ENCODE measurements at places on chromosomes 5 and 9. TPM values are rescaled to one million over a fixed set of nuclear protein-coding genes. Genes with fewer than 3 reads are reported as not detected.

The FCN2 gene
- not detected for total RNA-seq

The MELK gene
- total RNA-seq: 91.5 TPM

The SLC6A18 gene
- not detected for total RNA-seq

The HSD17B3 gene
- total RNA-seq: not detected

The HAPLN1 gene
- total RNA-seq: 35.6 TPM

The ZSWIM6 gene
- 5.9 TPM for total RNA-seq

GRCh38 chr9:7211657-7212056, 453.9 kb downstream of the KDM4C start:
- no peak for DNase-seq

DNA sequence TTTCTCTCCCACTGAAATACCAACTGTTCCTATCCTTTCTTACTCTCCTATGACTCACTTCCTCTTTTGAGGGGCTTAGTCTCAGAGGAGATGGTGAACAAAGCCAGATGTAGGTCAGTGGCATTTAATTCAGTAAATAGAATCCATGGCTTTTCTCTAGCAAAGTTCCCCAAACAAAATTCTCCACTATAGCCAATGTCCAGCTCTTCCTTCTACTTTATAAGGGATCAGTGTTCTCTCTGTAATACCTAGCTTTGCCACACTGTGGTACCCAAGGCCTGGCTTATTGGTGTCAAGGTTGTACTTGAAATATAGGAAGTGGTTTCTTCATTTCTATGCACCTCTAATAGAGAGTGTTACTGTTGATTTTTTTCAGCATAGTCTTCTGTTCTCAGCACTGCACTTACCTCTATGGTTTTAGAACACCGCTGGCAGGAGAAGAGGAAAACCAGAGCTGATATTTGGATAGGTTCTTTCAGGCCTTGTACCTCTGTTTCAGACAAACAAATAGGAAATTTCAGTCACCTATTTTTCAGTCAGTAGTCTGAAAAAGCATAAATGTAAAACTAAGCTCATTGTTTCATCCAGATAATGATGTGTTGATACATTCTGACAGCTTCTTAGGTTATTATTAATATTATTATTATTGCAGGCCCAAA, 40.6 kb upstream of the ITGA2 start:
- DNase-seq: peak; percentile 86

- DNase-seq: no peak
These were observed 3.5 kb downstream of the PIP5K1B start for GRCh38 chr9:68708513-68708912.

DNA sequence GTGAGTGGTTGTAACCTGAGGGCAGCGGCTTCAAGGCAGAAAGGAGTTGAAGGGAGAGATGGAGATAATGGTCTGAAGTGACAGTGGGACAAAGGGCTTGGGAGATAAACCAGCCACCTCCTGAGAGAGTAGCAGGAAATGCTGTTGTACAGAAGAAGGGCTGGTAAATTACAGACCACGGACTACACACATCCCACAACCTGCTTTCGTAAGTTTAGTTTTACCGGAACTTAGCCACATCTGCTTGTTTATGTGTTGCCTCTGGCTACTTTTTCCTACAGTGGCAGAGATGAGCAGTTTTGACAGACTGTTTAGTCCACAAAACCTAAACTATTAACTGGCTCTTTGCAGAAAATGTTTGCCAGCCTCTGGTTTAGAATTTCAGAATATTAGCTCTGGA, 269.5 kb downstream of the ARHGEF28 start:
- DNase-seq: no peak

- DNase-seq: no peak
These were observed 106.7 kb upstream of the NR5A1 start for GRCh38 chr9:124613849-124614248.

DNA sequence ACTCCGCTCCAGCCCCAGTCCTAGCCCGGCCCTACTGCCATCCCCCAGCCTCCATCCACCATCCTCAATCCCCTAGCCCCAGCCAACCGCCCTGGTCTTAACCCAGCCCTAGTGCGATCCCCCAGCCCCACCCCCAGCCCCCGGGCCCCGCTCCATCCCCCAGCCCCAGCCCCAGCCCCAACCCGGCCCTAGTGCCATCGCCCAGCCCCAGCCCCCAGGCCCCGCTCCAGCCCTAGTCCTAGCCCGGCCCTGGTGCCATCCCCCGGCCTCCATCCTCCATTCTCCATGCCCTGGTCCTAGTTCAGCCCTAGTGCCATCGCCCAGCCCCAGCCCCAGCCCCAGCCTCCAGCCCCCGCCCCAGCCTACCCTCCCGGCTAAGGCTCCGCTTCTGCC, 398 bp downstream of the TOR1A start:
- no peak for DNase-seq

- no peak for DNase-seq
These were observed 893.5 kb upstream of the NUDT12 start for GRCh38 chr5:104456122-104456521.

GRCh38 chr9:135604437-135605237, 34.7 kb downstream of the GLT6D1 start:
- DNase-seq: no peak

GRCh38 chr5:81247441-81247972, 14.4 kb downstream of the CKMT2 start:
- DNase-seq: peak; percentile 55

GRCh38 chr5:142726188-142726731, 40.4 kb upstream of the FGF1 start:
- DNase-seq: peak; percentile 49

GRCh38 chr9:128282500-128282899, 6.4 kb downstream of the SWI5 start:
- no peak for DNase-seq

GRCh38 chr5:95759634-95760033, 28.5 kb downstream of the RHOBTB3 start:
- DNase-seq: peak; percentile 55

DNA sequence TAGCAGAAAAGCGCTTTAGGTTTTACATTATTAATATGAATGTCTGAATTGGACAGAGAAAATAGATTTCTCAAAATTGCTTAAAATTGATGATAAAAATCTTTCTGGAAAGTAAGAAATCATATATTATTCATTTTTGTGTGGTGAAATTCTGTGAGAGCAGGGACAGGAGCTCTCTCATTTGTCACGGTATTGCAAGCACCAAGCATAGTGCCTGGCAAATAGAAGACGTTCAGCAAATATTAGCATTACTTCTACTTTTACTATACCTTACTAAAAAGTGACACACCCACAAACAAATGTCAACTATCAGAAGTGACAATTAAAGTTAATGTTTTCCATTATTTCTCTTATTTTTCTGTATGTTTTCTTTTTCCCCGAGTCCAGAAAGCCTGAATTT, 69.1 kb downstream of the XRCC4 start:
- no peak for DNase-seq

DNA sequence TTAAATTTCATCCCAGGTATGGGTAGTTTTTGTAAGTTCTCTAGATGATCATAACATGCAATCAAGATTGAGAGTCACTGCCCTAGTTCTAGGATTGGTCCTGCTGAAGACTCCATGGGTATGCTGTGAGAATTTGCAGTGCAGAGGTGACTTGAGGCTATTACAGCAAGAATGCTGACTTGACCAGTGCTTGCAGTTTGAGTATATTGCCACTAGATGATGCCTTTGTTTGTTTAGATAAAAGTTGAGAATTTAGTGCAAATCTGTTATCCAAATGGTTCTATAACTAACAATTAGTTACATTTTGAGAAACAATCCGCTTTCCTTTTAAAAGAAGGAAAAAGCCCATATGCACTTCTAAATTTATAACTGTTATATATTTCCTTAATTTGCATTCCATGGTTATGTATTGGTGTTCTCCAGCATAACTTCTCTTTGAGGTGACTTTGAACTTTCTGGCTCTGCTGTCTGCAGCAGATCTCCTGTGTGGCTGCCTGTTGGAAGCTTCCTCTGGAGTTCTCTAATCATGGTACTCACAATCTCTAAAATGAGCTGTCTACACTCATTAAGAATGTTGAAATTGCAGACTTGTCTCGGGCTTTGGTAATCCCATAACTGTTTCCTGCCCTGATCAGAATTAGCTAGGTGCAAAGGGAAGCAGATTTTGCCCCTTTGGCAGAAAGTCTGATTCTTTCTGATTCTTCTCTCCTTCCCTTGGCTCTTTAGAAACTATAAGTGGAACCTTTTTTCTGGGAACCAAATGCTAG, 24.9 kb downstream of the MELK start:
- DNase-seq: peak; percentile 46

GRCh38 chr9:69090946-69091345, 55.4 kb downstream of the FXN start:
- DNase-seq: no peak

- DNase-seq: peak; percentile 26
These were observed 772.1 kb upstream of the CDH9 start for GRCh38 chr5:27810458-27810857.
